MV-4-11 (cell line): ENCODE measurements at places on chromosomes 2 and 18.

GRCh38 chr2:88038263-88039105 is 17.1 kb downstream of the KRCC1 start:
- no peak for DNase-seq

DNA sequence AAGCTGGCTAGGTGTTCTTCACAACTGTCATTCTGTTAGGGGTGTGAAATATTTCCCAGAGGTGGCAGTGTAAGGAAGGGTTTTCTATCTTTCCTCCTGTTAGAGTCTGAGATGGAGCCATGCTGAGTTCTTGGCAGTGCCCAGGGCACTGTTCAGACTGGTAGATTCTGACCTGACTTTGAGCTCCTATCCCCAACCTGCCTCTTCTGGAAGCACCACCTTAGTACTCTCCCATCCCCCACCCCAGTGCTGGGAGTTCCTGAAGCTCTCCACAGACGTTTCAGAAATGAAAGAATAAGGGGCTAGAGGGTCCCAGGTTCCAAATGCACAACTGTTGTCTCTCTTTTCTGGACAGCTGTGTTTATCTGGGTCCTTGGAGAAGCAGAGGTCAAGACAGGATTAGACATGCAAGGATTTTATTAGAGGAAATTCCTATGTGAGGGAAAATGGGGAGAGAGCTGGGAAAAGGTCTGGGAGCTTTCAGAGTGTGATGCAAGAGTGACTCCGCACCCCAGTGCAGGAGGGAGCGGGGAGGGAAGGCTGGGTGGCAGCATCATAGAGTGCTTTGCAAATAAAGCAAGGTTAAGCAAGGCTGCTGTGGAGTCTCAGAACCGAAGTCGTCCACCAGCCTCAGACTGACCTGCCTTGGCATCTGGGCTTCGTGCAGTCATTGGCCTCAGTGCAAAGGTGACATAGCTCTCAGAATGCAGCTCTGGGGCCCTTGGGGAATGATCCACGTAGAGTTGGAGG is 75.5 kb downstream of the SLC4A3 start:
- no peak for DNase-seq

DNA sequence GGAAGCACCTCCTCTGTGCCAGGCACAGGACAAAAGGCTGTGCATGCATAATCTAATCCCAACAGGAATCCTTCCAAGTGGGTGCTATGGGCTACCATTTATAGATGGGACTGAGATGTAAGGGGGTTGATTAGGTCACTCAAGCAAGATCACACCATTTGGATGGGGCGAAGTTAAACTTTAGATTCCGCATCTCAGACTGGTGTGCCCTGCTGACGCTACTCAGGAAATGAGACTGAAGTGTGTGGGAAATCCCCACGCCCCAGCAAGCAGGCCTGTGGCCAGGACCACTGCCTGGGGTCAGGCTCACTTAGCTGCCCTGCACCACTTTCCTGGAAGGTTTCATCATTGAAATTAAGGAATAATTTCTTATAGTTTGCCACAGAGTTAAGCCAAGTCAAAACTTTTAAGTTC is 70.5 kb upstream of the PPP1CB start:
- no peak for DNase-seq

DNA sequence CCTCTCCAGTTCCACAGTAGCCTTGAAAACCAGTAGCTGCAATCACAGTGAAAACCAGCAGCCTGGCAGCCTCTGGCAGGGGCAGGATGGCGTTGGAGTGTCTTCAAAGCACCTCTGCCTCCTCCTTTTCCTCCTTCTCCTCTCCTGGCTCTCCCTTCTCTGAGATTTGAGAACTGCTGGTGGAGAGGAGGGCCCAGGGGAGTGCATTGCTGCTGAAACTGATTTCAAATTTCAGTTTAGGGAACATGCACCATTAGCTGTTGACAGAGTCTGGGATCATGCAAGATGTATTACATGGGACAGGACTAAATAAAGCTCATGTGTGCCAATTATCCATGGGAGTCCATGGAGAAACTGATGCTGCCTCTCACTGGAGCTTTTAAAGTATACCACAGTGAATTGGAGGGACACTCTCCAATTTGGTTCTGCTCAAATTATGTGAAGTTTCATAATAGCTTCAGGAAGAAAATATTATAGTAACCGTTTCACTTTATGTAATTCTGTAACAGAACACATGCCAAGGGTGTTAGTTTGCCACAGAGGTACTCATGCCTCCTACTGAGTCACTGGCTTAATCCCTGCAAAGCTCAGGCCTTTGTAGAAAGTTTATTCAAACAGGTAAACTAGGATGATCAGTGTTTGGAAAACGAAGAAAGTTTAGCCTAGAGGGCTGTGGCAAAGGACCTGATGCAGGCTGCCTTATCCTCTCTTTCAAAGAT is 146.1 kb downstream of the PRPF40A start:
- DNase-seq, result no peak

DNA sequence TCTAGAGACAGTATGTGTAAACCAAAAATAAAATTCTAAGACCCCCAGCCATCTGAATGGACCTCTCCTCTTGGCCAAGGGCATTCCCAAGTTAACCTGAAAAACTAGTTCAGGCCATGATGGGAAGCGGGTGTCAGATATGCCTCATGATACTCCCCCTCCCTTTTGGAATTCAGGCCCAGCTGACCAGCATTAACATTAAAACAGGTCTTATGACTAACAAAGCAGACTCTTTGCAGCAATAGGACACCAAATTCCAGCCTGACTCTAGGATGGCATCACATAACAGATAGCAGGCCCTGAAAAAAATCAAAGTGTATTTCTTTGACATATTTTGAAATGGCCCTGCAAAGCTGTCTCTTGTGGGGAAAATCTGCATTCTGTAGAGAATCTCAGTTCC is 73.3 kb upstream of the L3MBTL4 start:
- DNase-seq, result no peak

DNA sequence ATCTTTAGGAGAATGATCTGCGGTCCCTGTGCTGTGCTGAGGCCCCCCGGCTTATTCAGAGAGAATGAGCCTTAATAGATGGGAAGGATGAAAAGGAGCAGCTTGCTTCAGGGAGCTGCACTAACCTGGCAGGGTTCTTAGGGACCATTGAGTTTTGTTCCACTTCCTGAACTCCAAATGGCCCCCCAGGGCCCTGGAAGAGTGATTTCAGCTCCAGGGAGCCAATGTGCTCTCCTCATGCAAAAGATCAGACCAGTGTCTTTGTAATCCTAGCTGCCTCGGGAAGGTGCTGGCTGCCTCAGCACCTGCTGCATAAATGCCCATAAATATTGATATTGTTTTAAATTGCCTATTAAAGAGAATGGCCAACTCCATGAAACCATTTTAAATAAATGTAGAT is 210.2 kb downstream of the NCK2 start:
- no peak for DNase-seq

- DNase-seq, result no peak
Observed at GRCh38 chr2:66506265-66506664, 71.3 kb downstream of the MEIS1 start.

DNA sequence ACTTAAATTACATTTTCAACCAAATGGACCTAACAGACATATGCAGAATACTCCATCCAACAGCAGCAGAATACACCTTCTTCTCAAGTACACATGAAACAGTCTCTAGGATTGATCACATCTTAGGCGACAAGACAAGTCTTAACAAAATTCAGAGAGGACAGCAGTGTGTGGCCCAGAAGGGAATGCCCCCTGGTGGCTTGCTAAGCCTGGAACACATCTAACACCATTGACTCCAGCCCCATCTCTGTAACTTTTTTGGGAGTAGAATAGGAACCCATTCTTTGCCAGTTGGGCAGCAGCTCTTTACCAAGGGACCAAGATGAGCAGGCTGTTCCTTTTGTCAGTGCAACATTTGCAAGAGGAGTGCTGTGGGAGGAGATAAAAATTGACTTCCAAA is 249.9 kb downstream of the PLCL1 start:
- no peak for DNase-seq

GRCh38 chr2:237479747-237480146 is 7.3 kb upstream of the MLPH start:
- DNase-seq, result no peak

DNA sequence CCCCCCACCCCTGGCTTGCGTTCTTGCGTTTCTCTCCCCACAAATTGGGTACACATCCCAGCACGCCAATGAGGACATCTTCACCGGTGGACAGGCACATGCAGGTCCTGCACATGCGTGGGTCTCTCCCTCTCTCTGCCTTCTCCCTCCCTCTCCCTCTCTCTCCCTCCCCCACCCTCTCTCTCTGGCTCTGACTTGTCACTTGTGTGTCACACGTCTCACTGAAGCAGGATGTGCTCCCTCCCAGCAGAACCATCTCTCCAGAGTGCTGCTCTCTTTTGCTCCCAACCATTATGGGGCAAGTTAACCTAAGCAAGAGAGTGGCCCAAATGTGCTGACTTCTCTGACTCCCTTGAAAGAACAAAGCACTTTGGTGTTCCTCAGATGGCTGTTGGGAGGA is 120.8 kb upstream of the CAB39 start:
- no peak for DNase-seq

GRCh38 chr2:58107803-58108710 is 61.5 kb downstream of the VRK2 start:
- peak; percentile 97 for DNase-seq

- DNase-seq, result no peak
Observed at GRCh38 chr2:239566995-239567568, 166.3 kb upstream of the HDAC4 start.

DNA sequence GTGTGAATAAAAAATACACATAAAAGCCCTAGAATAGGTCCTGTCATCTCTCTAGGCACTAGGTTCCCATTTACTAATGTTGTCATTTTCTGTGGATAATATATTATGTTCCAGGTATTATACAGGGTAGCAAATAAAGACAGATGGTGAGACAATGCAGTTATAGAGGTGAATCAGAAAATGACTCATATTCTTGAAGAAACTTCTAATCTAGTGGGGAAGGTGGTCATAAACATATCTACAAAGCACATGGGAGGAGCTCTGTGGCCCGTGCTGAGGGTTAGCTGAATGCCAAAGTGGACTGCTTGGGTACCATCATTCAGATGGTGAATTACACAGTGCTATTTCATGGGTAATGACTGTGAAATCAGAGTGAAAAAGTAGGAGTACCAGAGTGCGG is 700.9 kb downstream of the ERBB4 start:
- no peak for DNase-seq
